ENCODE measurements at places on chromosomes 16 and 17. TPM values are rescaled to one million over a fixed set of nuclear protein-coding genes. Genes with fewer than 3 reads are reported as not detected.

The EVPLL gene
- not detected for total RNA-seq

The NACA2 gene
- not detected for total RNA-seq

GRCh38 chr17:43220511-43221125 is 7.8 kb downstream of the CCDC200 start:
- H3K4me1 ChIP-seq, result no peaks in the 10 kb centered on the region
- peaks cover 5% of the 10 kb centered on the region for H3K36me3 ChIP-seq
- no peak overlapping the region for H3K27ac ChIP-seq
- H3K27me3 ChIP-seq, result no peaks in the 10 kb centered on the region

The HOXB7 gene
- 7.1 TPM for total RNA-seq

GRCh38 chr16:63876103-63876502 is 1245.8 kb downstream of the CDH11 start:
- no peaks in the 10 kb centered on the region for H3K4me1 ChIP-seq
- H3K36me3 ChIP-seq, result no peaks in the 10 kb centered on the region
- H3K27ac ChIP-seq, result no peak overlapping the region

Measured in GM23248 (cell line).